ENCODE measurements at places on chromosomes 7 and 10. TPM values are rescaled to one million over a fixed set of nuclear protein-coding genes. Genes with fewer than 3 reads are reported as not detected.

GRCh38 chr7:55488804-55489340 is 83.4 kb downstream of the VOPP1 start:
- no peaks in the 10 kb centered on the region for H3K36me3 ChIP-seq
- H3K27ac ChIP-seq = no peak overlapping the region
- H3K27me3 ChIP-seq = no peaks in the 10 kb centered on the region
- DNase-seq = no peak
- H3K4me3 ChIP-seq = no peak overlapping the region

DNA sequence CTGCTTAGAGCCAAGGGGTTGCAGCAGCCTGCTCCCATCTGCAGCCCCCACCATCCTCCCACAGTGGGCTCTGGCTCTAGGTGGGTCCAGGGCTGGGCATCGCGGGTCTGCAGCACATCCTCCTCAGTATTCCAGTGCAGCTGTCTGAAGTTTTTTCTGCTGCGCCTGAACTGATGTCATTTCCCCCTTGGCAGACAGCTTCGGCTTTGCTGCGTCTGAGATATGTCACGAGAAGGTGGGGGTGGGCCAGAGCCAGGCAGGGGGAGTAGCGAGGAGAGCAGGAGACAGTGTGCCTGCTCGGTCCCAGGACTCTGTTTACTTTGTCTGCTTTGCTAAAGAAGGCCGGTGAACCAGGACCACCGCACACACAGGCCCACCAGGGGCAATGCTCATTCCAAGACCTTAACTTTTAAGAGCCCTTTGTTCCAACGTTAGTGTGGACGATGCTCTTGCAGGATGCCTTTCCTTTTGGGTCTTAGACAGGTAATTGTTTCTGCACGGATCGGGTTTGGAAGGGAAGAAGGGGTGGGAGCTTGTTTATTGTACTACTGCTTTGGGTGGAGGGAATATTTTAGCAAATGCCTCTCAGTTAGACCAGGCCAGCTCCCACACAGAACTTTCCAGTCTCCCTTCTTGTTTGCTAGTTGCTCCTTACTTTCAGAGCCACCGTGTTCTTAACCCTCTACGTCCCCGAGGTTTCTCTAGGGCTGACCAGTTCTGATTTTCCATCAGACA is 32.4 kb downstream of the WBP1L start:
- no peaks in the 10 kb centered on the region for H3K36me3 ChIP-seq
- H3K27ac ChIP-seq = peak overlapping the region; percentile 67
- no peaks in the 10 kb centered on the region for H3K27me3 ChIP-seq
- H3K4me1 ChIP-seq = peaks cover 44% of the 10 kb centered on the region
- H3K4me3 ChIP-seq = peak overlapping the region; percentile 51

DNA sequence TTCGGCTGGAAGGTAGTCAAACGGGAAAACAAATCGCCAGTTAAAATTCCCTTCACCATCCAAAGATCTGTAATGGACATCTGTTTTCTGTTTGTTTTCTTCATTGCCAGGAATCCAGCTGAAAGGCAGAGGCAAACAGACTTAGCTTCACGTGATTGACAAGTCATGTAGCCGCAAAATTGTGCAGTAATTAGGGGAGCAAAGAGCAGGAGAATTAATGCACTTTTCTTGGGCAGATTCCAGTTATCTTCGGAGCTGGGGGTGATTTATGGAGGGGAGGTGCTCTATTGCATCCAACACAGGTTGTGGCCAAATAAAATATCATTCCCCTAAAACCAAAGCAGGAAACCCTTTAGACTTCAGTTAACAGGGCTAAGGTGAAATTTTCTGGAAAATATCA is 162.2 kb downstream of the MYOF start:
- H3K27ac ChIP-seq = no peak overlapping the region
- H3K4me1 ChIP-seq = no peaks in the 10 kb centered on the region
- H3K36me3 ChIP-seq = no peaks in the 10 kb centered on the region
- H3K27me3 ChIP-seq = no peaks in the 10 kb centered on the region
- no peak for DNase-seq

GRCh38 chr7:147586526-147586925 is 1004.0 kb upstream of the C7orf33 start:
- no peaks in the 10 kb centered on the region for H3K36me3 ChIP-seq
- no peak overlapping the region for H3K27ac ChIP-seq
- H3K4me1 ChIP-seq = no peaks in the 10 kb centered on the region
- no peak for DNase-seq
- no peak overlapping the region for H3K4me3 ChIP-seq
- H3K27me3 ChIP-seq = no peaks in the 10 kb centered on the region

Gene CTAGE8
- 1.4 TPM for total RNA-seq

Gene CDHR3
- total RNA-seq = 5.8 TPM

Gene SCIN
- total RNA-seq = 5.1 TPM
